A673 (cell line): ENCODE measurements at places on chromosomes 4 and X. TPM values are rescaled to one million over a fixed set of nuclear protein-coding genes. Genes with fewer than 3 reads are reported as not detected.
A peak's percentile ranks its signal among the peaks of the same experiment; 100 is the strongest.

GABRG1 gene
- not detected in 2 replicates for total RNA-seq

DNA sequence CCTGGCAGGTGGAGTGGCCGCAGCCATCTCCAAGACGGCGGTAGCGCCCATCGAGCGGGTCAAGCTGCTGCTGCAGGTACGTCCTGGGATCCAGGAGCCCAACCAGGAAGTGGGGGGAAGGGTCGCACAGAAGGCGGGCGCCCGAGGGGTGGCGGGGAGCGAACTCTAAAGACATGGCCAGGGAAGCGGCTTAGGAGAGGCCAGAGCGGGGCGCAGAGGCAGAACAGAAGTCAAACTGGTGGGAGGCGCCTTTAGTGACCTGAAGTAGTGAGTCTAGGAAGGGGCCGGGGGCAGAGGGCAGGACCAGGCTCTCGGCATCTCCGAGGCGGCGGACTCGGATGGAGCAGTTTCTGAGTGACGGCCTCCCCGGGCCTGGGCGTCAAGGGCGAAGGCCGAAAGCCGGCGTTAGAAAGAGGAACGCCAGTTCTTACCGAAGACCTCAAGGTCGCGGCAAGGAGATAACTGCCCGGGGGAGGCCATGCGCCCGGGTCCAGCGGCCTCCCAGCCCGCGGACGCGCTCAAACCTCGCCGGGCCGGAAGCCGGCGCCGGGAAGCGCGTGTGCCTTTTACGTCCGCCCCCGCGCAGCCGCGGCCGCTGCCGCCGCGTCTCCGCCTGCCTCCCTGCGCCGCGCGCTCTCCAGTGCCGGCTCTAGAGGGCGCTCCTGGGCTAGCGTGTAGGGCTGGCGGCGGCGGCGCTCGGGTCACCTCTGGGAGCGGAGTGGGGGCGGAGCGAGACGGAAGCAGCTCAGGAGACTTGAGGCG lies 488 bp downstream of the SLC25A5 start:
- peak; percentile 86 for DNase-seq

GRCh38 chr4:40195182-40196177 lies 1.4 kb upstream of the RHOH start:
- peak; percentile 91 for DNase-seq

DNA sequence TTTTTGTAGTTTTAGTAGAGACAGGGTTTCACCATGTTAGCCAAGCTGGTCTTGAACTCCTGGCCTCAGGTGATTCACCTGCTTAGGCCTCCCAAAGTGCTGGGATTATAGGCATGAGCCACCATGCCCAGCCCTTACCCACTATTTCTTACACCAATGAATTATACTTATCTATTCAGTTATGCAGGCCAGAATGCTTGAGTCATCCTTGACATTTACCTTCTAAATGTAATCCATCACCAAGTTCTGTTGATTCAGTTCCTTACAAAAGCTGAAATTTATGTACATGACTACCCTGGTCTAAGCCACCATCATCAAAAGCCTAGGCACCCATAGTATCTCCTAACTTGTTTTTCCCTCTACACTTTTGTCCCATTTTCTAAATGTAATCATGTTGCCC lies 585.7 kb downstream of the IL15 start:
- no peak for DNase-seq

GRCh38 chr4:129342819-129343408 lies 247.0 kb downstream of the C4orf33 start:
- peak; percentile 60 for DNase-seq

DNA sequence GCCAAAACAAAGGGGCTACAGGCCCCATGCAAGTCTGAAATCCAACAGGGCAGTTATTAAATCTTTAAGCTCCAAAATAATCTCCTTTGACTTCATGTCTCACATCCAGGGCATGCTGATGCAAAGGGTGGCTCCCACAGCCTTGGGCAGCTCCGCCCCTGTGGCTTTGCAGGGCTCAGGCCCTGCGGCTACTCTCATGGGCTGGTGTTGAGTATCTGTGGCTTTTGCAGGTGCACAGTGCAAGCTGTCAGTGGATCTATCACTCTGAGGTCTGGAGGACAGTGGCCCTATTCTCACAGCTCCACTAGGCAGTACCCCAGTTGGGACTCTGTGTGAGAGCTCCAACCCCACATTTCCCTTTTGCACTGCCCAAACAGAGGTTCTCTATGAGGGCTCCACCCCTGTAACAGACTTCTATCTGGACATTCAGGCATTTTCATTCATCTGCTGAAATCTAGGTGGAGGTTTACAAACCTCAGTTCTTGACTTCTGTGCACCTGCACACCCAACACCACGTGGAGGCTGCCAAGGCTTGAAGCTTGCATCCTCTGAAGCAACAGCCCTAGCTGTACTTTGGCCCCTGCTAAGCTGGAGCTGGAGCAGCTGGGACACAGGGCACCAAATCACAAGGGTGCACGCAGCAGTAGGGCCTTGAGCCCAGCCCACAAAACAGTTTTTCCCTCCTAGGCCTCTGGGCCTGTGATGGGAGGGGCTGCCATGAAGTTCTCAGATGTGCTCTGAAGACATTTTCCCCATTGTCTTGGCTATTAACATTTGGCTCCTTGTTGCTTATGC lies 154.8 kb upstream of the PDE5A start:
- no peak for DNase-seq

DNA sequence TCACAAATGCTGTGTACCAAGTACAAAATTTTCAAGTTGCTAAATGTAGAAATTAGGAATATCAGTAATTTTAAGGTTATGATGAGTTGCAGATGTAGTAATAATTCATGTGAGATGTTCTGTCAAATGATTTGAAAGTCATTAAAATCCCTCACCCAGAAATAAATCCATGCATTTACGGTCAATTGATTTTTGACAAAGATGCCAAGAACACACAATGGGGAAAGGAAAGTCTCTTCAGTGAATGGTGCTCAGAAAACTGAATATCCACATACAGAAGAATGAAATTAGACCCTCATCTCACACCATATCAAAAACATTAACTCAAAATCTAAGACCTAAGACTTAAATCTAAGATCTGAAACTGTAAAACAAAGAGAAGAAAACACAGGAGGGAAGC lies 12.9 kb upstream of the BMPR1B start:
- DNase-seq, result no peak

LNX1 gene
- total RNA-seq, result 0.33 TPM in 1 of 2 replicates, not detected in the other

GPR173 gene
- 5.3 and 5.9 TPM in 2 replicates for total RNA-seq

DNA sequence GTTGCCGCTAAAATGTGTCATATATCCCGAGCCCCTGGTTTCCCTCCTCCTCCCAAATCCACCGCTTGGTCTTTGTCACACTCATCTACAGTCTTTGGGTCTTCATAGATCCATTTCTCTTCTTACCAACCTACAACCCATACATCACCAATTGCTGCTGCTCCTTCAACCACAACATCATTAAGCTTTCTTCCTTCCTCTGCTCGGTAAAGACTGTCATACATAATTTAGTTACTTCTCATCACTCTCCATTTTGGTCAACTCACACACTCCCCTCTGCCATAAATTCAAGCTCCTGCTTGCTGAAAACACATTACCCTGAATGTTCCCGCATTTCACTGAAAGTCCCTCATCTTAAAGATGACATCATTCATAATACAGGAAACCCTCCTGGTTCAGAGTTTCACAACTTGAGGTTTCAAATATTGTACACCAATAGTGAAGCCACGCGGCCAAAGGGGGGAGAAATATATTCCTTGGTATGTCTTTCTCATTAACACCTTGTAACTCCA lies 1.7 kb upstream of the DCTD start:
- no peak for DNase-seq

GRCh38 chrX:37420756-37421155 lies 71.6 kb downstream of the PRRG1 start:
- no peak for DNase-seq

DNA sequence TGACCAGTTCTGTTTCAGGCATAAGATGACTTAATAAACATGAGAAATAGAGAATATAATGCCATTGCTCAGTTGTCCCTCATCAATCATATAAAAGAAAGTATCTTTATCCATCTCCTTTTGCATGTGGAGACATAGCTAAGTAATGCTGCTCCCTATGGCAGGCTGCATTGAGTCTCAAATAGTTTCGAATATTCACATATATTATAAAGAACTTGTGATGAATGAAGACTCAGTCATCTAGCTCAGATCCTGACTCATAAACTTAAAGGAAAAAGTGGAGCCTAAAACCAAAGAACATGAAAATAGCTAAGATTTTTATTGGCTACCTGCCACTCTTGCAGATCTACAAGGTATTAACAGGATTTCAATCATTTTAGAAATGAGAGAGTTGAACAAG lies 11.7 kb upstream of the TLL1 start:
- DNase-seq, result no peak

GRCh38 chr4:55409468-55410171 lies 13.9 kb downstream of the TMEM165 start:
- peak; percentile 85 for DNase-seq

- no peak for DNase-seq
These were observed 160.4 kb downstream of the SLIT2 start for GRCh38 chr4:20412072-20412471.

DNA sequence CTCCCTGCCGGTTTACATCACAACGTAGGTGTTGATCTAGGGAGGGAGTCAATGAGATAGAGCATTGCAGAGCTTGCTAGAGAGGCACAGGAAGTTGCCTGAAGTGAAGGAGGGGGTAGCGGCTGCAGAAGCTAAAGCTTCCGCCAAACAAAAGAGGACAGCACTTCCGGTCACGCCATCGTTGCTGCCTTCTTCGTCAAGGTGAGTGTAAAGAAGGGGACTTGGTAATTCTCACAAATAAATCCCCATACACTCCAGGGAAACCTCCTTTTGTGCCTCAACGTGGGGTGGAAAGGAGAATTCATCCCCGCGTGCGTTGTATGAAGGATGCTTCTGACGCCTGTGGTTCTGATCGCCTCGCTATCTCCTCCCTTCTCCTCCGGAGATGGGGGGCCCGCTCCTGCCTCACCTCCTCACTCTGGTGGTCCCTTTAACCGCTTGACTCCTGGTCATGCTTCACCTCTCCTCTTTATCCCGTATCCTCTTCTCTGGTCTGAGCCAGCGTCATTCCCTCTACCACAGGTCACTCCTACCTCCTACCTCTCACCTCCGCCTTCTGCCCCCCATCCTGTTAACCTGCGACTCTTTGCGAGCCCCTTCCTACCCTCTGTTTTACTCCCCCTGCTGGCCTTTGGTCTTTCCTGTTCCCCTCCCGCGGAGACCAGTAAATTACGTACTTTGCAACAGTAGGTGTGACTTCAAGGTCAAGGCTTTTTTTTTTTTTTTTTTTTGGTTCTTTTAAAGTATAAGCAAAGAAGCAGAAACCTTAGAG lies 59.9 kb downstream of the GSPT2 start:
- DNase-seq, result peak; percentile 65

MAGEA6 gene
- total RNA-seq, result not detected in 2 replicates

DMRTC1B gene
- not detected in 2 replicates for total RNA-seq

ITIH6 gene
- total RNA-seq, result not detected in 2 replicates

GRCh38 chr4:77600521-77601451 lies 4.8 kb upstream of the CXCL13 start:
- DNase-seq, result peak; percentile 14

DNA sequence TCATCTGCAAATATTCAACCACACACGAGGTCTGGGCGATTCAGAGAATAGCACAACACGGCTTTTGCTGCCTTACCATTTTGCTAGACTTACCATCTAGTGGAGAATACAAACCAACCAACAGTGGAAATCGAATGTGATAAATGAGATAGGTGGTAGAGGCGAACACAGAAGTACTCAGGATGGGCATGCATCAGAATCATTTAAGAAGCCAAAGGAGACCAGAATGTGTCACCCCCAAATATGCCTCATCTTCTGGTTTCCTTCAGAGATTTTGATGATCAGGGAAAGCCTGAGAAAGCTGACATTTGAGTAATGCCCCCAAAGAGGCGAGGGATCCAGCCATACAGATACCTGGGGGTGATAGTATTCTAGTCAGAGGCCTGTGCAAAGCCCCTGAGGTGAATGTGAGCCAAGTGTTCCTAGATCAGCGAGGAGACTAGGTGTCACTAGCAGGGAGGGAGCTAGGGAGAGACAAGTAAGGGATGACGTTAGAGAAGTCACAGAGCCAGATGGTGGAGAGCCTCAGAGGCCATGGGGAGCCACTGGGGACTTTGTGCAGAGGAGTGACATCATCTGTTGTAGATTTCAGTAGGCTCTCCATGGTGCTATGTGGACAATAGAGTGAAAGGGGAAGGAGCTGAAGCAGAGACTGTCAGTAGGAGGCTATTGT lies 1.7 kb downstream of the MTMR1 start:
- no peak for DNase-seq

MMAA gene
- 5.5 and 6.8 TPM in 2 replicates for total RNA-seq

DNA sequence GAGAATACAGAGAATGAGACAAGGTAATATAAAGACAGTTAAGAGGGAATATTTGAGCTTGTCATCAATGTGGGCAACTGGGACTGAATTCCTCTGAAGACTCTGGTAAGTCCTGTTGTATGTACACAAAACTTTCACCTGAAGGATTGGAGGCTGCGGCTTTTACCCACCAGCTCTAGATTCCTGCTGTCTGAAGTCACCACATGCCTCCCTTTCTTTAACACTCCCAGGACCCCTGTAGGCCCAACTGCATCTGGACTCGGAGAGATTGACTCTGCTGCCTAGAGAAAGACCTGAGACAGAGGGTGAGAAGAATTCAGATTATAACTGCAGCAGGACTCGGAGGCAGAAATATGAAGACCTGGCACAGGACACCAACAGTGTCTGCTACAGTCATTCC lies 1048.0 kb downstream of the PDHA2 start:
- DNase-seq, result no peak

GRCh38 chrX:108022491-108023089 lies 22.3 kb upstream of the VSIG1 start:
- DNase-seq, result no peak

DNA sequence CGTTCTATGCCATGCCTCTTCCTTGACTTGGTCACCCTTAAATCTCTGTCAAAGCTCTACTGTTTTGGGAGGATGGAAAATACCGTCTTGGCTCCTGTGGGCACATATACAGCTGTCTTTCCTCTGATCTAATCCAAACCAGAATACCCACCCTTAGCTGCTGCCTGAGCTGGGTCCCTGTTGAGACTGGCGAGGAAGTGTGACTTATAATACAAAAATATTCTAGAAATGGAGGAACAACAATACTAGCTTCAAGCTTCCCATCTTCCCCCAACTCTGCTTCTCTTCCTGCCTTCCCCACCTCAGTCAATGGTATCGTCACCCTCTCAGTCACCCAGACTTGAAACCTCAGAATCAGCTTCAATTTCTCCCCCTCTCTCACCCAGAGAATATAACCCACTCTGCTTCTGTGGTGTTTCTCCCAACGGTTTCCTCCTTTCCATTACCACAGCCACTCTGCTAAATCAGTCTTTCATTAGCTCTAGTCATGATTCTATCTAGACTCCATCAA lies 599 bp upstream of the IL2RG start:
- DNase-seq, result no peak

DNA sequence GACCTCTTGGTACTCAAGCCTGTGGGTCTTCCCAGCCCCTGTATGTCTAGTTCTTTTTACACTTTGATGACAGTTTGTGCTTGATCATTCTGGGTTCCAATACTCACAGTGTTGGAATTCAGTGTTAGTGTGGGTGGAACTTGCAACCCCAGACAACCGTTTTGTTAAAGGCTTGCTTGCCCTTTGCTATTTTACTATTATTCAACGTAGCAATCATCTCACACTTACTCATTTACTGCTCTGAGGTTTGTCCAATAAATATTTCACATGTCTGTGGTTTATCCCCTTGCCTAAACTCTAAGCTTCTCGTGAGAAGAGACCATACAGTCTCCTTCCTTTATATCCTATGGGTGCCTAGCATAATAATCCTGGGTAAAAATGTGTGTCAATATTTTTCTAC lies 15.3 kb downstream of the CCNG2 start:
- DNase-seq, result no peak
